ENCODE measurements at places on chromosomes 7 and 10.

GRCh38 chr10:103759100-103759781 is 96.1 kb downstream of the SH3PXD2A start:
- H3K27me3 ChIP-seq: no peaks in the 10 kb centered on the region
- peak; percentile 28 for DNase-seq
- H3K4me3 ChIP-seq: no peak overlapping the region
- H3K27ac ChIP-seq: no peak overlapping the region
- no peaks in the 10 kb centered on the region for H3K36me3 ChIP-seq

- H3K4me3 ChIP-seq: no peak overlapping the region
- no peak for DNase-seq
- H3K27ac ChIP-seq: no peak overlapping the region
- no peaks in the 10 kb centered on the region for H3K36me3 ChIP-seq
- H3K4me1 ChIP-seq: no peaks in the 10 kb centered on the region
These were observed 16.8 kb upstream of the CRTAC1 start for GRCh38 chr10:98047009-98047741.

DNA sequence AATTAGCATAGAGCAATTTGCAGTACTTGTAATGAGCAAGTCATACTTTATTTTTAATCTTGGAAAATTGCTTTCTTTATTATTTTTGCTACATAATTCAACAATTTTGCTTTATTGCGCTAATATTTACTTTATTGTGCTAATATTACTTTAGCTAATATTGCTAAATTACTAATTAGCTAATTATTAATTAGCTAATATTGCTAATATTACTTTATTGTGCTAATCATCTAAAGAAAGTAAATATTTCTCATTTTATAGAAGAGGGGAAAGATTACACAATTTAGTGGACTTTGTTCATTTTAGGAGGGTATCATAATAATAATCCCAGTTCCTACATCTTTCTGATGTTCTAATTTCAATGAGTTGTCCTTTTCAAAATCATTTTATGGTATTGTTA is 61.2 kb downstream of the RUNDC3B start:
- no peak for DNase-seq
- no peaks in the 10 kb centered on the region for H3K27me3 ChIP-seq

GRCh38 chr7:108246227-108246837 is 116.2 kb upstream of the LAMB4 start:
- H3K36me3 ChIP-seq: no peaks in the 10 kb centered on the region
- H3K27ac ChIP-seq: no peak overlapping the region
- H3K27me3 ChIP-seq: no peaks in the 10 kb centered on the region
- DNase-seq: peak; percentile 44
- H3K4me3 ChIP-seq: no peak overlapping the region

DNA sequence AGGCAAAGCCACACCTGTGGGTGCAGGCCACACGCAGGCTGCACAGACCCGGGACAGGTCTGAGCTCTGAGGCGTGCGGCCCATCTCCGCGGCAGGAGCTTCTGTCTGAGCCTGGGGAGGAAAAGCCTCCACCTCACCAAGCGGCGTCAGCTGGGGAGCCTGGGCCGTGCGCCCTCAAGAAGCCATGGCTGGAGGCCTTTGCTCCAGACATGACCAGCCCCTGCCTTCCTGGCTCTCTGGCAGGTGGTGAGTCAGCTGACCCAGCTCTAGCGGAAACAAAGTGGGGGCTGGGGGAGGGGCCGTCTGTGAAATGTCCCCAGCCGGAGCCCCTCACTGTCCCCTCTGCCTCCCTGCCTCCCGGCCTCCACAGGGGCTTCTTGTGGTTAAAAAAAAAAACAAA is 12.5 kb downstream of the GPER1 start:
- H3K4me3 ChIP-seq: no peak overlapping the region
- H3K27ac ChIP-seq: no peak overlapping the region
- no peaks in the 10 kb centered on the region for H3K4me1 ChIP-seq
- DNase-seq: no peak
- no peaks in the 10 kb centered on the region for H3K27me3 ChIP-seq

GRCh38 chr7:158407581-158408317 is 179.9 kb downstream of the PTPRN2 start:
- H3K27me3 ChIP-seq: peaks cover 62% of the 10 kb centered on the region
- H3K36me3 ChIP-seq: no peaks in the 10 kb centered on the region
- no peak overlapping the region for H3K27ac ChIP-seq
- DNase-seq: no peak
- H3K4me1 ChIP-seq: no peaks in the 10 kb centered on the region
